Cerebellum (tissue), 4 donors: ENCODE measurements at places on chromosomes 1 and 21. TPM values are rescaled to one million over a fixed set of nuclear protein-coding genes. Genes with fewer than 3 reads are reported as not detected.

Gene MEX3A
- 49.8 TPM for total RNA-seq

- DNase-seq: no peak
Observed at GRCh38 chr1:56617141-56617540, 28.0 kb upstream of the PRKAA2 start.

DNA sequence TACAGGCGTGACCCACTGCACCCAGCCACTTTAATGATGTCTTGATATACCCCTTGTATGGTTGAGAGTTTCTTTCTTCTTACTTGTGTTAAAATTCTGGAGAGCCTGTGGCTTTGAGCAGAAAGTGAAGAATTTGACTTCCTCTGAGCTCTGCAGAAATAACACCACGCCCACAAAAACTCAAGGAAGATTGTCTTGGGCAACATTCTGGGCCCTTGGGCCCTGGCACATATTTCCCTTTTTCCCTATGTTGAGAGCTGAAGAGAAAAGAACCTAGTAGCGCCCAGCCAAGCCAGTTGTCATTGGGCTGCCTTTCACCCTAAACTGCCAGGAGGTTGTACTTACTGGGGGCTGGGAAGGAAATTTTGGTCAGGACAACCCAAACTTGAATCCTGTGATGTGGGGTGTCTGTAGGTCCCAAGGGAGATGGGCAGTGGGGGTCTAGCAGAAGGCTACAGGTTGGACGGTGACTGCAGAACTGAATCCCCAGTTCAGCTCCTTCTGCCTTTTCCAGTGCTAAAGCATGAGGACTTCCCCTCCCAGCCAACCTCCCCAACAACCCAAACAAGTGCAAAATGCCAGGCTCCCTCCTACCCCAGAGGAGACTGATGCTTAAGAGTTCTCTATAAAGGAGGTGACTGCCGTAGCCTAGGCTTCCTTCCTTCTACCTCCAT, 11.7 kb upstream of the SNAPIN start:
- DNase-seq: no peak

- no peak for DNase-seq
Observed at GRCh38 chr21:40595806-40596205, 251.2 kb downstream of the DSCAM start.
